Transverse colon (tissue), 4 donors: ENCODE measurements at places on chromosomes 1 and 21. TPM values are rescaled to one million over a fixed set of nuclear protein-coding genes. Genes with fewer than 3 reads are reported as not detected.

- no peaks in the 10 kb centered on the region for H3K36me3 ChIP-seq
- DNase-seq = no peak
- H3K27me3 ChIP-seq = no peaks in the 10 kb centered on the region
- peaks cover 18% of the 10 kb centered on the region for H3K4me1 ChIP-seq
- no peak overlapping the region for H3K27ac ChIP-seq
These were observed 37.2 kb downstream of the PTPN14 start for GRCh38 chr1:214514032-214514818.

- H3K36me3 ChIP-seq = no peaks in the 10 kb centered on the region
- no peaks in the 10 kb centered on the region for H3K4me1 ChIP-seq
- H3K4me3 ChIP-seq = no peak overlapping the region
- H3K27me3 ChIP-seq = no peaks in the 10 kb centered on the region
- no peak for DNase-seq
These were observed 43.1 kb upstream of the S1PR1 start for GRCh38 chr1:101193733-101194169.

The FAM72D gene
- total RNA-seq = not detected

- H3K4me1 ChIP-seq = no peaks in the 10 kb centered on the region
- H3K4me3 ChIP-seq = no peak overlapping the region
- no peaks in the 10 kb centered on the region for H3K36me3 ChIP-seq
- DNase-seq = peak; percentile 60
These were observed 4.2 kb upstream of the IL19 start for GRCh38 chr1:206766251-206766856.

- no peaks in the 10 kb centered on the region for H3K36me3 ChIP-seq
- no peaks in the 10 kb centered on the region for H3K27me3 ChIP-seq
These were observed 45.2 kb upstream of the DPT start for GRCh38 chr1:168774241-168774640.

- H3K4me1 ChIP-seq = no peaks in the 10 kb centered on the region
- no peak overlapping the region for H3K4me3 ChIP-seq
These were observed 72.0 kb upstream of the DUSP10 start for GRCh38 chr1:221813887-221814286.

DNA sequence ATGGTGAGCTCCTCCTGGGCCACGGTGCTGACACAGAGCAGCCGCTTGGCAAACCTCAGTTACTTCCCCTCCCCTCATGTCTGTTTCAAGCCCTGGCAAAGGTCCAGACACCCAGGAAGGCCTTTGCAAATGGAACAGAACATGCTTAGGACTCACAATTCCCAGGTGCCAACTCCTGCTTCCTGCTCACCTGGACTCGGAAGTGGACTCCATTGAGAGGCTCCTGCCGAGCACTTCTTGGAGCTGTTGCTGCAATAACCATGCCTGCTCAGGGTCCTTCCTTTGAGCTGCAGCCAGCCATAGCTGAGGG, 10.7 kb downstream of the DCST2 start:
- no peak overlapping the region for H3K4me3 ChIP-seq
- no peak overlapping the region for H3K27ac ChIP-seq
- peaks cover 3% of the 10 kb centered on the region for H3K4me1 ChIP-seq
- H3K27me3 ChIP-seq = no peaks in the 10 kb centered on the region
- H3K36me3 ChIP-seq = no peaks in the 10 kb centered on the region
- DNase-seq = peak; percentile 42

GRCh38 chr1:82226186-82226505, 425.4 kb downstream of the ADGRL2 start:
- H3K27ac ChIP-seq = no peak overlapping the region
- H3K36me3 ChIP-seq = no peaks in the 10 kb centered on the region
- DNase-seq = no peak
- no peaks in the 10 kb centered on the region for H3K4me1 ChIP-seq
- H3K4me3 ChIP-seq = no peak overlapping the region

DNA sequence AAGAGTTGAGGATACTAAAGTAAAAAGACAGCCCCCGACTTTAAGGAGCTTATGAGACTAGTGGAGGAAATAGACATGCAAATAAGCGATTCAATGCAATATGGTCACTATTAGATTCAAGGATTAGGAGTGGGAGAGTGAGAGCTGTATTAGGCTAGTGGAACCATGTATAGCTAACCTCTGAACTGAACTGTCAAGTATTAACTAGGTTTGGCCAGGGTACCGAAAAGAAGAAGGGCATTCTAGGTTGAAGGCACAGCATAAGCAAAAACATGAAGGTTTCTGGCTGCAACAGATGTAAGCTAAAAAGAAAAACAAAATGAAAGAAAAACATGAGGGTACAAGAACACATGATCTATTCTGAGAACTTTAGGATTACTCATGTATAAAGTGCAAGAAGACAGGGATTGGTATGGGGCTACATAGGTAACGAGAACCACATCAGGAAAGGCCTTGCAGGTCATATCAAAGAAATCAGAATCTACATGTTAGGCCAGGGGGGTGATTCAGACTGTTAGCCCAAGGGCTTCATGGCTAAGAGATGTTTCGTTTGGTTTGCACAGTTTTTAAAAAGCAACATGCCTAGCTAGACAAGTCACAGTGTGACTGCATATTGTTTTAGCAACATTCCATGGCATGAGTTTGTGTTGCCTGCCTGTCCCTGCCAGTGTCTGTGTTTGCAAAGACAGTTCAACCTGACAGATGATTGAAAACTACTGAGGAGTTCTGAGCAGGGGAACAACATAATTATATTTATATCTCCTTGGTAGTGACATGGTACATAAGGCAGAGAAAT, 54.4 kb upstream of the HAO2 start:
- no peaks in the 10 kb centered on the region for H3K4me1 ChIP-seq
- no peaks in the 10 kb centered on the region for H3K36me3 ChIP-seq
- no peak overlapping the region for H3K27ac ChIP-seq
- H3K27me3 ChIP-seq = no peaks in the 10 kb centered on the region

DNA sequence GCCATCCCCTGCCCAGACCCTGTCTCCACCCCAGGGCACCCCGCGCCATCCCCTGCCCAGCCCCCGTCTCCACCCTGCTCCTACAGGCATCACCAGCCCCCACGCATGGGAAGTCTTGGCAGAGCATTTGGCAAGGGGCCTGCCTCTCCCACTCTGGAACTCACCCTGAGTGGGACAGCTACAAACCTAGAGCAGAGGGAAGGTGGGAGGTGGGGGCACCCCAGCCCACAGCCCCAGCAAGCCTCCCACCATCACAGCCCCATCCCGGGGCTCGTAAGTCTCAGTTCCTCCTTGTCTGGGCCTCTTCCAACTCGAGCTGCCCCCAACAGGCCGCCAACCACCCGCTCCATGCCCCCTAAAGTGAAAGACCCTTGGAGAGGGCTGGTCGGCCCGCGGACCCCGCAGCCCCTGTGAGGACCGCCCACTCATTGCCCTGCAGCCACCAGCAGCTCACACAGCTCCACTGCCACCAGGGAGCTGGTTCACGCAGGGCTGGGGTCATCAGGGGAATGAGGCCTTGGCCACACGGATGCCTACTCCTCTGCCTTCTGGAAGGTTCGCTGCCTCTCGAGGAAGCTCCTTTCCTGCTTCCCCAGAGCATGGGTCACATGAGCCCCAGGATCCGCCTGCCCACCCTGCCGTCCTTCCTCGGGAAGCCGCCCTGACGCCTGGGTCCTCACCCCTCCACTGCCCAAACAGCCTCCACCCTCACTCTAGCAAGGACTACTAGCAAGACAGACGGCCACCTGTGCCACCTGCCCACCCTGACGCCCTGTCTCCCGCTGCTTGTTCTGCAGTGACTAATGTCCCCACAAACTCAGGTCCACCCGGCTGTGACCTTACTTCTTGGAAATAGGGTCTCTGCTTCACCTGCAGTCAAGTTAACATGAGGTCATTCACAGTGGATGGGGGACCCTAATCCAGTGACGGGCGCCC, 14.4 kb downstream of the MEGF6 start:
- DNase-seq = no peak
- H3K36me3 ChIP-seq = no peaks in the 10 kb centered on the region
- no peak overlapping the region for H3K4me3 ChIP-seq
- no peak overlapping the region for H3K27ac ChIP-seq
- H3K4me1 ChIP-seq = peaks cover 11% of the 10 kb centered on the region

The C4BPB gene
- 16.8 TPM for total RNA-seq

DNA sequence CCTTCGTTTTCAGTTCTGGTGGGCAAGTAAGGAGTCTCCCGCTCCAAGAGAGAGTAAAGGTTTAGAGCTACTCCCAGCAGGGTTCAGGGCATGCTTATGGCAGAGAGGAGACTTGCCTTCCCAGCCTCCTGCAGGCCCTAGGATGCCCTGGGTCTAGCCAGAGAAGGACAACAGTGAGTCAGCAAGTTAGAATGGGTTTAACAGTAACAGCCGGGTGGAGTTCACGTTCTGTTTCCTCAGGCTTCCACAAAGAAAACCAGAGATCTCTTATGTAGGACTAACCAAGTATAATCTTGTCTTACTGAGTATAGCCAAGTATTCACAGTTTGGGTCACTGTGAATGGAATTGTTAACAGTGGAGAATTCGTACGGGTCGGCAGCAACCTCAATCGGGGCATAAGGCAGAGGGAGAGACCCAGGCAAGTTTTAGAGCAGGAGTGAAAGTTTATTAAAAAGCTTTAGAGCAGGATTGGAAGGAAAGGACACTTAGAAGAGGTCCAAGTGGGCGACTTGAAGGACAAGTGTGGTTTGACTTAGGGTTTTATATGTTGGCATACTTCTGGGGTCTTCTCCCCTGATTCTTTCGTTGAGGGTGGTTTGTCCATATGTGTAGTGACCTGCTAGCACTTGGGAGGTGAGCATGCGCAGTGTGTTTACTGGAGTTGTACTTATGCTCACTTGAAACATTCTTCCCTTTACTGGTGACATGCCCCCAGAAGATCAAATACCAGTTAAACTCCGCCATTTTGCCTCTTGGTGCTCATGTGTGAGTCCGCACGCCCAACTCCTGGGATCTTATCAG, 4.5 kb downstream of the OVAAL start:
- H3K4me1 ChIP-seq = peaks cover 10% of the 10 kb centered on the region
- H3K27ac ChIP-seq = no peak overlapping the region
- no peaks in the 10 kb centered on the region for H3K27me3 ChIP-seq
- H3K36me3 ChIP-seq = no peaks in the 10 kb centered on the region
- H3K4me3 ChIP-seq = no peak overlapping the region

DNA sequence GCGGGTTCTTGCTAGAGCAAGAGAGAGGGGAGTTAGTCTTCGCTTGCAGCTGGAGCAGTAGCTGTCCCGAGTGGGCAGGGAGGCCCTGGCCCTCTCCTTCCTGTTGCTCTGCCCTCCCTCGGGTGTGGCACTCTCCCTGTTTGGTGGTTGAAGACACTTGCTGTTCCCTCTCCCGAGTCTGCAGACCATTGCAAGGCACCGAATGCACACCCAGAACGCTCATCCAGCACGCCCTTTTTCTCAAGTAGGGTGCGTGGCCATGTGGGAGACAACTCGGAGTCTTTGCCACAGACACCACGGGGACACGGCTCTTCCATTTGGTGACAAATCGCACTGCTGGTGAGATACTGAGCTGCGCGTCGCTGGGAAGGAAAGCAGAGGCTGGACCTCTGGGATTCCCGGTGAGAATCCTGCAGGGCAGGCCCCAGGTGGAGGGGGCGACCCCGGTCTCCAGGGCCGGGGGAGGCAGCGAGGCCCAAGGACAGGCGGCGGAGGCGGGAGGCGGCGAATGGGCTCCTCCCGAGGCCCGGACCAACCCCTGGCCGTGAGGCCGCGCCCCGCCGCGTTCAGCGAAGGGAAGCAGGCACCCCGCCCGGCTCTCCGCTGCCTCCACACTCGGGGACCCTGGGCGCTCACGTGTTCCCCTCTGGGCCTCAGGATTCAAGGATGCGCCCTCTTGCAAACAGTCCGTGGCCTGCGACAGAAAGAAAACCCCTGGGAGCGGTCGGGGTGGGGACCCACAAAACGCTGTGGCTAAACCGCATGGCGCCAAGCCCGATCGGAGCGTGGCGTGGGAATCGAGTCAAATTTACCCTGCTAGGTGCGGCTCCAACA, 10.4 kb upstream of the TMEM200B start:
- H3K27ac ChIP-seq = no peak overlapping the region
- H3K27me3 ChIP-seq = no peaks in the 10 kb centered on the region
- H3K4me1 ChIP-seq = peaks cover 5% of the 10 kb centered on the region
- DNase-seq = no peak
- peak overlapping the region; percentile 13 for H3K4me3 ChIP-seq

DNA sequence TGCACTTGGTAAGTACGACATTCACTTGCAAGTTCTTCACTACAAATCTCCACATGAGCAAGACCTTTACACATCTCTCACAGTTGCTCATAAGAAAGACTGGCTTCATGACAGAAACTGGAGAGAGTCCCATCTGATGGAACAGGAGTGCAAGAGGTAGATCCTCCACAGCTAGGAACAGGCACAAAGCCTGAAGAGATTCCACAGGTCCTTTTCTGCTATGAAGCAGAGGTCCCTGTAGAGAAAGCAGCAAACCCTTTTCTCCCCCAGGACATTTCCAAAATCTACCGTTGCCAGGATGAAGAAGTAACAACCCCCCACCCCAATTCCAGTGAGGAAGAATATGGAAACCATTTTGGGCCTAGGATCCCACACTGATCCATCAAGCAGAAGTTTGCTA, 47.3 kb downstream of the EIF4G3 start:
- no peak overlapping the region for H3K4me3 ChIP-seq
- H3K4me1 ChIP-seq = peaks cover 6% of the 10 kb centered on the region
- H3K27ac ChIP-seq = no peak overlapping the region

DNA sequence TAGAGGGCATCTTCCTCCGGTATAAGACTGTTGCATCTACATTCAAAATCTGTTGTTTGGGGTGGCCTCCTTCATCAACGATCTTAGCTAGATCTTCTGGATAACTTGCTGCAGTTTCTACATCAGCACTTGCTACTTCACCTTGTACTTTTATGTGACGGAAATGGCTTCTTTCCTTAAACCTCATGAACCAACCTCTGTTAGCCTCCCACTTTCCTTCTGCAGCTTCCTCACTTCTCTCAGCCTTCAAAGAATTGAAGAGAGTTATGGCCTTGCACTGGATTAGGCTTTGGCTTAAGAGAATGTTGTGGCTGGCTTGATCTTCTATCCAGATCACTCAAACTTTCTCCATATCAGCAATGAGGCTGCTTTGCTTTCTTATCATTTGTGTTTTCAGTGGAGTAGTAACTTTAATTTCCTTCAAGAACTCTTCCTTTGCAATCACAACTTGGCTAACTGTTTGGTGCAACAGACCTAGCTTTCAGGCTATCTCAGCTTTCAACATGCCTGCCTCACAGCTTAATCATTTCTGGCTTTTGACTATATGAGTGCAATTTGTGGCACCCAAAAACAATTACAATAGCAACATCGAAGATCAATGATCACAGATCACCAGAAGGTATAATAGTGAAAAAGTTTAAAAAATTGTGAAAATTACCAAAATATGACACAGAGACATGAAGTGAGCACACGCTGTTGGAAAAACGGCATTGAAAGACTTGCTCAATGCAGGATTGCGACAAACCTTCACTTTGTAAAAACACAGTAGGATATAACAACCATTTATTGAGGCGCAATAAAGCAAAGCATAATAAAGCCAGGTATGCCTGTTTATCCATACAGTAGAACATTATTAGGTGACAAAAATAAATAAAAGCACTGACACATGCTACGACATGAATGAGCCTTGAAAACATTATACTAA, 56.7 kb upstream of the GFI1 start:
- no peaks in the 10 kb centered on the region for H3K4me1 ChIP-seq
- no peak for DNase-seq
- no peaks in the 10 kb centered on the region for H3K36me3 ChIP-seq
- no peak overlapping the region for H3K27ac ChIP-seq
